NCI-H146 (cell line): ENCODE measurements at places on chromosomes 4 and X.

- no peak for DNase-seq
These were observed 18.2 kb downstream of the ADD1 start for GRCh38 chr4:2861631-2862436.

DNA sequence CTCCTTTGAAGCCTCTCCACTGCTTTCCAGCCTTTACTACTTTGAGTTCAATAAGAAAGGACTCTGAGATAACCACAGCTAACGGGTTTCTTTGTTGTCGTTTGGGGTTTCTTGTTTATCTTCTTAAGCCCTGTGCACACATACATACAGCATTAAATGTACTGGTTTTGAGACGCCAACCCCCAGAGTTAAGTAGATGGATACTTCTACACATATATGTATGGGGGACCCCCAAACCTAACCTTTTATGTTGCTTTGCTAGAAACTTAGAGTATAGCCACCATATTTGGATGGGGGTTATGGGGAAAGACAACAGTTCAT is 697 bp downstream of the CEP135 start:
- DNase-seq: no peak

GRCh38 chr4:10135260-10135659 is 18.7 kb upstream of the WDR1 start:
- DNase-seq: no peak

DNA sequence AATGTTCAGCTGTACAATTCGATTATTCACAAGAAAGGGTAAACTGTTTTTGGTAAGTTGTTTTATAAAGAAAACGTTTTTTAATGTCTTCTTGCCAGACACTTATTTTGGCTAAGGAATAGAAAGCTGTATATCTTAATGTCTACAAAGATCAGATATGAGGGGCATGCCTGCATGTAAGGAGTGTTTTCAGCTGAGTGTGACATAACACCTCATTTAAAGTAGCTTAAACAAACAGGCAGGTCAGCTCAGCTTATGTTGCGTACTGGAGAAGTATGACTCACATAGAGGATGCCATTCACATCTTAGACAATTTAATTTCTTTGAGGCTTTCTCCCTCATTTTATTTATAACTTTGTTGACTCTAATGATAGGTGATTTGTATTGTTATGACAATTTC is 30.4 kb downstream of the LAMTOR3 start:
- DNase-seq: no peak

DNA sequence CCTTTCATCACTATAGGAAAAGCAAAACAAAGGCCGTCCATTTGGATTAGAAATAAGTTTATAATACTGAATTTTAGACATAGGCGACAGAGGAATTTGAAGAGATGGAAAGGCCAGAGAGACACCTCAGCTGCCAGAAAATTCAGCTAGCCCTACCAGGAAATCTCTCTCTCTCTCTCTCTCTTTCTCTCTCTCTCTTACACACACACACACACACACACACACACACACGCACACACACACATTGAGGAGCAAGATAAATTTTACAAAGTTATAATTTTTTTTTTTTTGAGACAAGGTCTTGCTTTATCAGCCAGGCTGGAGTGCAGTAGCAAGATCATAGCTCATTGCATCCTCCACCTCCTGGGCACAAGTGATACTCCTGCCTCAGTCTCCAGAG is 1.4 kb downstream of the XK start:
- no peak for DNase-seq

DNA sequence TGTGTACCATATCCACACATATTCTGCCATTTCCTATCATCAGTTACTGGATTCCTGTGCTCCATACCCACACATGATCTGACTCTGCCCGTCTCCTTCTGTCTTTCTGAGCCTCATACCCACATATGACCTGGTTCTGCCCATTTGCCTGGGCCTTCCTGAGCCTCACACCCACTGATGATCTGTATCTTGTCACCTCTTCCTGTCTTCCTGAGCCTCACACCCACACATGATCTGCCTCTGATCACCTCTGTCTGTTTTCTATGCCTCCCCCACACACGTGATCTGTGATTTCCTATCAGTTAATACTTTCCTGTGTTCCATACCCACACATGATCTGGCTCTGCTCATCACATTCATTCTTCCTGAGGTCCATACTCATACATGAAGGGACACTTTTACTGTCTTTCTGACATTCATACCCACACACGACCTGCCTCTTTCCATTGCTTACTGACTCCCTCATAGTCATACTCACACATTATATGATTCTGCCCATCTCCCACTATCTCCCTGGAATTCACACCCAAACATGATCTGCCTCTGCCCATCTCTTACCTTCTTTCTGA is 32.5 kb downstream of the SCML1 start:
- DNase-seq: no peak

DNA sequence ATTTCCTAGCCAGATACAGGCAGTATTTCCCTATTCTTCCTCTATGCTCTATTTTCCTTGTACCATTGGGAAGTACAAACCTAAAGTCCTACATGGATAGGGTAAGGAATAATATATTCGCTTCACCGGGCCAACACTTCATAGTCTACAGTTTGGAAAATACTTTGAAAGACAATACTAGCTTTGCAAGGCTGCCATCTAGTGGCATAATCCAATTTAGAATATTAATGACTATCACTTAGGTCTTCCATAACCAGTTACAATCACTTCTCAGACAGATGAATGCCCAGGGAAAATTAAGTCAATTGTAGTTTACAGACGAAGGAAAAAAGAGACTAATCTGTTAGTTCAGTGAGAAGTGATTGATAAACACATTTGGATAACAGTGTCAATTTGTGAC is 141.0 kb upstream of the FAM47C start:
- peak; percentile 0 for DNase-seq

GRCh38 chrX:150697641-150698040 is 4.4 kb downstream of the MTMR1 start:
- DNase-seq: no peak

DNA sequence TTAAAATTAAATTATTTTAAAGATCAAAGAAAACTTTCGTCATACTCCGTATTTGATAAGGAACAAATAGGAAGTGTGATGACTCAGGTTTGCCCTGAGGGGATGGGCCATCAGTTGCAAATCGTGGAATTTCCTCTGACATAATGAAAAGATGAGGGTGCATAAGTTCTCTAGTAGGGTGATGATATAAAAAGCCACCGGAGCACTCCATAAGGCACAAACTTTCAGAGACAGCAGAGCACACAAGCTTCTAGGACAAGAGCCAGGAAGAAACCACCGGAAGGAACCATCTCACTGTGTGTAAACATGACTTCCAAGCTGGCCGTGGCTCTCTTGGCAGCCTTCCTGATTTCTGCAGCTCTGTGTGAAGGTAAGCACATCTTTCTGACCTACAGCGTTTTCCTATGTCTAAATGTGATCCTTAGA is at the start of gene CXCL8:
Gene CXCL8 (plus strand): TSS at position 217 of the 426 bp plus-strand sequence. CDS start 90 bp downstream, at position 307.
- peak; percentile 70 for DNase-seq

- peak; percentile 53 for DNase-seq
These were observed 7.4 kb downstream of the HNRNPH2 start for GRCh38 chrX:101415180-101416145.

DNA sequence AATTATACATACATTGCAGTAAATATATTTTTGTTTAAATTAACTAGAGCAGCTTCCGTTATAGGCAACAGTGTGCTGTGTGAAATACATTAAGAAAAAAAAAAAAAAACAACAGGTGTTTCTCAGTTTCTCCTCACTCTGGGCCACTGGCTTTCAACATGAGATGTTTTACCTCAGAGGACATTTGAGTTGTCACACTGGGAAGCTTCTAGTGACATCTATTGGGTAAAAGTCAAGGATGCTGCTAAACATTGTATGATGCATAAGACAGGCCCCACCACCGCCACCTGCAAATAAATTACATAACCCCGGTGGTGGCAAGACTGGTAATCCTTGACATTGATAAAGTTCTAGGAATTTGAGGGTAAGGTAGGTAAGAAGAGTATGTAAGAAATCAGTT is 1512.2 kb downstream of the C4orf33 start:
- no peak for DNase-seq

DNA sequence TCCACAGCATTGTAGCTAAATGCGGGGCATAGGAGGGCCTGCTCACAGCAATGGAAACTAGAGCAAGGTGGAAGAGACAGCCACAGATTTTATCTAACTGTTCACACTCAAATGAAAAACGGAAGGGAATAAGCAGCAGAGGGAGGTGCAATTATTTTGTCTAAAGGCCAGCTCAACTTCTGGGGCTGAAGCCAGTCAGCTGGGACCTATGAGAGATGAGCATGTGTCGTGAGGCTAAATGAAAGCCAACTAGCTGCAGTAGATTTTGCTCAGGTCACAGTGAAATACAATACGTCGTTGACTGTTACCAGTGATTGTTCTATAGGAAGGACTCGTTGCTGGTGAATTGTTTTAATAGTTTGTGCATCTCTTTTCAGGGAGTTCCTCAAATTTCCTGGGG is 26.4 kb upstream of the FGFBP2 start:
- DNase-seq: no peak

DNA sequence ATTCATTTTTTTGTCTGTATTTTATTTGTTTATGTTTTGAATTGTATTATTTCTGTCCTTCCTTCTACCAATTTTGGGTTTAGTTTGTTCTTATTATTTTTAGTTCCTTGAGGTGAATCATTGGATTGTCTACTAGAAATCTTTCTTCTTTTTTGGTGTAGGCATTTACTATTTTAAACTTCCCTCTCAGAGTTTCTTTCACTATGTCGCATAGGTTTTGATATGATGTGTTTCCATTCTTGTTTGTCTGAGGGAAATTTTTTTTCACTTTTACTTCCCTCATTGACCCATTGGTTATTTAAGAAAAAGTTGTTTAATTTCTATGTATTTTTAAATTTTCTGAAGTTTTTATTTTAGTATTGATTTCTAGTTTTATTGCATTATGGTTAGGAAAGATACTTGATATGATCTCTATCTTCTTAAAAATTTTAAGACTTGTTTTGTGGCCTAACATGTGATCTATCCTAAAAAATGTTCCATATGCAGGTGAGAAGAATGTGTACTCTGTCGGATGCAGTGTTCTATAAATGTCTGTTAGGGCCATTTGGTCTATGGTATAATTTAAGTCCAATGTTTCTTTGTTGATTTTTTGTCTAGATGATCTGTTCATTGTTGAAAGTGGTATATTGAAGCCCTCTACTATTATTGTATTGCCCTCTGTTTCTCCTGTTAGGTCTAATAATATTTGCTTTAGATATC is 68.8 kb downstream of the IL15 start:
- no peak for DNase-seq

GRCh38 chr4:10048941-10049697 is 27.8 kb upstream of the SLC2A9 start:
- DNase-seq: peak; percentile 68

GRCh38 chrX:115665122-115665521 is 104.1 kb downstream of the PLS3 start:
- DNase-seq: no peak

DNA sequence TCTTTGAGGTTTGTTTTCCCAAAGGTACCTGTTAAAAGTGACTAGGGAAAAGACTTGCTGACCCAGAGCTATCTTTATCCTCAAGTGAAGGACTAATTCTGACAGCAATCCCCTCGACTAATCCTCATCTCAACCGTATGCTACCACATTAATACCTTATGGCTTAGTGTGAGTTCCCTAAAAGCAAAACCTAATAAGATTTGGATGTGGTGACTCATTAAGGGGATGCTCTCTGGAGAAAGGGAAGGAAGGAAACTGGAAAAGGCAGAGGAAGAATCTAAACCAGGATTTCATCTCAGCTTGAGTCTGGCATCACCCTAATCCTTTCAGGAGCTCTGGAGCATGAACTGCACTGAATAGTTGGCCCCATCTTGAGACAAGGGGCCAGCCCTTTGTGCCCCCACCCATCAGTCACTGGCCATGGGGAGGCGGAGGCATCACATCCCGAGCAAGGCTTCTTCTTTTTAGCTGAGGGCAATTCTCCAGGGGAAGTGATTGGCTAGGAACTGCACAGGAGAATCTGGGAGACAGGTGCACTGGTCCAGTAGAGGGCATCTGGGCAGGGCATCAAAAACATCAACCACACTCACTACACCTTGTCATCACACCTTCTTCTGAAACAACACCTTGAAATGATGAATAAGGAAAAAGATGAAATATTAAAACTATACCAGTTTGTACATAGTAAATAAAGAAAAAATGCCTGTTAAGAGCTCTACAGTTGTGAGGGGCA is 6.9 kb upstream of the BBS7 start:
- no peak for DNase-seq

- no peak for DNase-seq
These were observed 26.5 kb downstream of the HS3ST1 start for GRCh38 chr4:11402192-11402591.

DNA sequence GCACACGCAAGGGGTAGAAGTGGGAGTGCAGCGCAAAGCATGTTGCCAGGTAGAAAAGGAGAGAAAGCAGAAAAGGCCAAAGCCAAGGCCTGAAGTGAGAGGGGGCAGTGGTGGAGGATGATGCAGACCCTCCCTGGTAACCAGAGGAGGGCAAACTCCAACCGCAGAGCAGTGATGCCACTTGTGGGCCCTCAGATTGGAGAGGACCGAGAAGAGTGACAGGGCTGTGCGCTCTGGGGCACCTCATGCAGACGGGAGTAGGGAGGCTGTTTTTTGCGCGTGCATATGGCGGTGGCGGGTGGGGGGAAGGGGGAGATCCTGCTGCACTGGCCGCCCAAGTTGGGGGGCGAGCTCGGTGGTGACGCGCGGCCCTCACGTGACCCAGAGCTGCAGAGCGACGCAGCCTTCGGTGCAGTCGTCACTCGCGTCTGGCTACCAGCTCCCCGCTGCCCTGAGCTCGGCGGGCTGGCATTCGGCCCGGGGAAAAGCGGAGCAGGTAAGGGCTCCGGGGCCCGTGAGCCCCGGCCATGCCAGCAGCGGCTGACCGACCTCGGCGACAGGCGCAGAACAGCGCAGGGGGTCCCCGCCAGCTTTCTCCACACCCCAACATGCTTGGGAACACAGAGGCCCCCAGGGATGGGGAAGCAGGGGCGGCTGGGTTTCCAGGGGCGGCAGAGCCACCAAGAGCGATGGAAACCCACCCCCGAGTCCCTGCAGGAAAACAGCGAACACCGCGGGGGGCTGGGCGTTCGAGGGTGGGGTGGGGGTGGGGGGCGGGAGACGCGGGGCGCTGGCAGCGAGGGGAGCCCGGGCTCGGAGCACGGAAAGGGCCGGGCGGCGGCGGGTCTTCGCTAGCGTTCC is at the start of gene BEX3:
Gene BEX3 (plus strand): TSS at position 421 of the 861 bp plus-strand sequence. CDS start 984 bp downstream, outside the sequence.
- DNase-seq: peak; percentile 78

- no peak for DNase-seq
These were observed 217.2 kb upstream of the PCDH18 start for GRCh38 chr4:137749466-137749865.

GRCh38 chr4:77072195-77072753 is 3.5 kb downstream of the CCNI start:
- DNase-seq: peak; percentile 1

- DNase-seq: no peak
These were observed 2.6 kb downstream of the UNC5C start for GRCh38 chr4:95546221-95546620.

GRCh38 chr4:174259580-174259979 is 23.9 kb downstream of the FBXO8 start:
- no peak for DNase-seq

DNA sequence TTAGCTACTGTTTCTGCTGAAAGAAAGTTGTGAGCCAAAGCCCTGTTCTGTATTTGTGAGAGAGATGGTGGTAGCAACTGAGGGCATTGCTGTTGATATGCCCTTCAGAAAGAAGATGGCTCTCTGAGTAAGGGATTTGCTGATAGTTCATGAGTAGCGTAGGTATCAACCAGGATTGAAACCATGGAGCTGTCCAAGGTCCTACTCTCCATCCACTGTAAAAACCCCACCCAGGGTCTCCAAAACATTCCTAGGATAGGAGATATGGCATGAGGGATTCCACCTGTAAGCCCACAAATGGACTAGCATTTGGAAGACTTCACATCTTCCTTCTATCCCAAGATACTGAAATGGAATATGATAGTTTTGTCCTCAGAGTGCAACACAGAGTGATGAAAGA is 277.1 kb upstream of the PRKX start:
- no peak for DNase-seq

GRCh38 chr4:130233377-130234047 is 1137.6 kb downstream of the C4orf33 start:
- DNase-seq: no peak
